Upper lobe of left lung (tissue), 6 donors: ENCODE measurements at places on chromosomes 1 and 21. TPM values are rescaled to one million over a fixed set of nuclear protein-coding genes. Genes with fewer than 3 reads are reported as not detected.

GRCh38 chr1:150151291-150152181 lies 1.8 kb downstream of the PLEKHO1 start:
- no peaks in the 10 kb centered on the region for H3K27me3 ChIP-seq
- H3K4me3 ChIP-seq: peak overlapping the region; percentile 81

PTPN7 gene
- total RNA-seq: 8.6 TPM

- H3K4me3 ChIP-seq: no peak overlapping the region
- H3K4me1 ChIP-seq: peaks cover 8% of the 10 kb centered on the region
- no peak for DNase-seq
- H3K27ac ChIP-seq: no peak overlapping the region
- H3K36me3 ChIP-seq: no peaks in the 10 kb centered on the region
Observed at GRCh38 chr1:113456967-113457366, 66.7 kb downstream of the MAGI3 start.

CFAP141 gene
- not detected for total RNA-seq

DNA sequence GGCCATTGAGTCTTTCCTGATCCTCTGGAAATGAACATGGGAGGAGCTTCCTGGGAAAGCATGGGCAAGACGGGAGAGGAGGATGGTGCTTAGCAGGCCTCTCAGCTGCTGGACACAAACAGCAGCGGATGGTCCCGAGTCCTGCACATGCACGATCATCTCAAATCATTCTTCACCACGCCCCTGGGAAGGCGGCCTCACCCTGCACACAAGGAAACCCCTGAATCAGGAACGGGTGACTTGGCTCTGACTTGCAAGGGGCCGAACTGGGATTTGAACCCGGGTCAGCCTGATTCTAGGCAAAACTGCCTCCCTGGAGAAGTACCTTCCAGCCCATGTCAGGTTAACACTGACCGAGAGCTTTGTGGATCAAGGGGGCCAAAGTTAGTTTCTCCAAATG lies 134.8 kb upstream of the WNT4 start:
- H3K27me3 ChIP-seq: no peaks in the 10 kb centered on the region
- H3K4me3 ChIP-seq: no peak overlapping the region
- no peaks in the 10 kb centered on the region for H3K4me1 ChIP-seq
- no peaks in the 10 kb centered on the region for H3K36me3 ChIP-seq

DNA sequence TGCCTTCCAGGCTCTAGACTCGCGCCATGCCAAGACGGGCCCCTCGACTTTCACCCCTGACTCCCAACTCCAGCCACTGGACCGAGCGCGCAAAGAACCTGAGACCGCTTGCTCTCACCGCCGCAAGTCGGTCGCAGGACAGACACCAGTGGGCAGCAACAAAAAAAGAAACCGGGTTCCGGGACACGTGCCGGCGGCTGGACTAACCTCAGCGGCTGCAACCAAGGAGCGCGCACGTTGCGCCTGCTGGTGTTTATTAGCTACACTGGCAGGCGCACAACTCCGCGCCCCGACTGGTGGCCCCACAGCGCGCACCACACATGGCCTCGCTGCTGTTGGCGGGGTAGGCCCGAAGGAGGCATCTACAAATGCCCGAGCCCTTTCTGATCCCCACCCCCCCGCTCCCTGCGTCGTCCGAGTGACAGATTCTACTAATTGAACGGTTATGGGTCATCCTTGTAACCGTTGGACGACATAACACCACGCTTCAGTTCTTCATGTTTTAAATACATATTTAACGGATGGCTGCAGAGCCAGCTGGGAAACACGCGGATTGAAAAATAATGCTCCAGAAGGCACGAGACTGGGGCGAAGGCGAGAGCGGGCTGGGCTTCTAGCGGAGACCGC lies 2.0 kb upstream of the OLIG2 start:
- no peaks in the 10 kb centered on the region for H3K27me3 ChIP-seq
- H3K4me3 ChIP-seq: no peak overlapping the region
- peaks cover 75% of the 10 kb centered on the region for H3K4me1 ChIP-seq
- no peaks in the 10 kb centered on the region for H3K36me3 ChIP-seq

NTRK1 gene
- 1.2 TPM for total RNA-seq

MRPL39 gene
- total RNA-seq: 18.9 TPM

DNA sequence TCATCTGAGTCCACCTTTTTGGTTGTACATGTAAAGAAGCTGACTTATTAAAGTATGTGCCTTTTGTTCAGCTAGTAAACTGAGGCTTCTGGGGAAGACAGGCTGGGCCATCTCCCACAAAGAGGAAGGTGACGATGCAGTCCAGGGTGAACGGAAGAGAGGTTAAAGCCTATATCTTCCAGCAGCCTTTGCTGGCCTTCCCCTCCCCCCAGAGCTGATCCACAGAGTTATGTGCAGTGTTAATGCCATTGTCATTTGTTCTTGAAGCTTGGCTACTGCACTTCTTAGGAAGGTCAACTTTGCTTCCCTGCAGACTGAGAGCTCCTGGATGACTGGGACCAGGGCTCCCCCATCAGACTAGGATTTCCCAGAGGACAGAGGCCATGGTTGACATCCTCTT lies 2.2 kb downstream of the SLC30A2 start:
- DNase-seq: no peak
- H3K4me3 ChIP-seq: no peak overlapping the region
- H3K4me1 ChIP-seq: peaks cover 18% of the 10 kb centered on the region
- H3K27ac ChIP-seq: no peak overlapping the region
- H3K27me3 ChIP-seq: peaks cover 2% of the 10 kb centered on the region

TRIM67 gene
- total RNA-seq: not detected

DNA sequence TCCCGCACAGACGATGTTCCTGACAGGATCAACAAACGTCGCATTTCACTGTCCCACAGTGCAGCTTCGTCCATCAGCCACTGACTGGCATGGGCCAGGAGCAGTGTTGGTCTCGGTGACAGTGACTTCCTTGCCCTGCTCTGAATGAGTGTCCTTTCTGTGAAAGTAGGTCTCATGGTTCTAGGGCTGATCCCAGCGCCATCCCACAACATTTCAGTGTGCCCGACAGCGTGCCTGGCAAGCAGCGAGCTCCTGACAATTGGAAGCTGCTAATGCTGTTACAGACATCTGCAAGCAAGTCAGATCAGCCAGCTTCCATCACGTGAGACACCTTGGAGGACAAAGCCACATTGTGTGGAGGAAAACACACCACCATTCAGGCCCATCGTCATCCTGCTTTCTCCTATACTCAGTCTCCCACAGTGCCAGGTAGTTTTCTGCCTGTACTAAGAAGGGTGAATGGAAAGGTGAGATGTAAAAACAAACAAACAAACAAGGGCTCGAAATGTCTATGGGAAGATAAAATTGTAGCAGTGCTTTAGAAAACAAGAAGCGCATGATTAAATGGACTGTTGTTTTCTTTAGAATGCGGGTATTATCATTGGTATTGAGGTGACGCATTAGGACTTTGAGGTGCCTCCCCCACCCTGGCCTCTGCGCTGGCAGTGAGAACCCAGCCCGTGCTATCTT lies 21.9 kb downstream of the ERRFI1 start:
- H3K4me3 ChIP-seq: no peak overlapping the region
- no peaks in the 10 kb centered on the region for H3K27me3 ChIP-seq
- no peaks in the 10 kb centered on the region for H3K36me3 ChIP-seq
- H3K27ac ChIP-seq: peak overlapping the region; percentile 62
- H3K4me1 ChIP-seq: peaks cover 40% of the 10 kb centered on the region

HENMT1 gene
- total RNA-seq: 6.9 TPM

- no peaks in the 10 kb centered on the region for H3K36me3 ChIP-seq
- no peak for DNase-seq
- H3K27ac ChIP-seq: no peak overlapping the region
- no peaks in the 10 kb centered on the region for H3K27me3 ChIP-seq
- H3K4me3 ChIP-seq: no peak overlapping the region
Observed at GRCh38 chr1:81703756-81704463, 96.8 kb upstream of the ADGRL2 start.

ANKRD13C gene
- total RNA-seq: 37.4 TPM

DNA sequence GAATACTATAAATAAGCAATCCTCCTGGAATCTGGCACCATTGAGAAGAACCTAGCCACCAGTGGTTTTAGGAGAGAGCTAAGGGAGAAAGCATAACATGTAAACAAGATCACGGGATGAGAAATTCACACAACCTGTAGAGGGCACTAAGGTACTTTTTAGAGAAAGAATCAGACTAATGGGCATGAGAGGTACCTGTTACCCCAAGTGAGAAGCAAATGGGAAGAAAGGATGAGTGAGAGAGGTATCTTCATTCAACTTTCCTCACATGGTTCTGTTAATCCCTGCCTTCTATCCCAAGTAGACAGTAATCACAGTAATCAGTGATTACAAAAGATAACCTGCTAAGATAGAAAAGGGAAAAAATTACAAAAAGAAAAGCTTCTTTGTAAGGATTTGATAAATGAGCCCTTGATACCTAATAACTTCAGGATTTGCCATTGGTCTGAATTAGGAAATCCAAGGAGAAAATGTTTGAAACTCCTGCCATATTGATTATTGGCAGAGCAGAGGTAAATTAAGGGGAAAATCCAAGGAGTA lies 251.1 kb upstream of the ADGRL2 start:
- no peaks in the 10 kb centered on the region for H3K36me3 ChIP-seq
- H3K4me1 ChIP-seq: no peaks in the 10 kb centered on the region

DNA sequence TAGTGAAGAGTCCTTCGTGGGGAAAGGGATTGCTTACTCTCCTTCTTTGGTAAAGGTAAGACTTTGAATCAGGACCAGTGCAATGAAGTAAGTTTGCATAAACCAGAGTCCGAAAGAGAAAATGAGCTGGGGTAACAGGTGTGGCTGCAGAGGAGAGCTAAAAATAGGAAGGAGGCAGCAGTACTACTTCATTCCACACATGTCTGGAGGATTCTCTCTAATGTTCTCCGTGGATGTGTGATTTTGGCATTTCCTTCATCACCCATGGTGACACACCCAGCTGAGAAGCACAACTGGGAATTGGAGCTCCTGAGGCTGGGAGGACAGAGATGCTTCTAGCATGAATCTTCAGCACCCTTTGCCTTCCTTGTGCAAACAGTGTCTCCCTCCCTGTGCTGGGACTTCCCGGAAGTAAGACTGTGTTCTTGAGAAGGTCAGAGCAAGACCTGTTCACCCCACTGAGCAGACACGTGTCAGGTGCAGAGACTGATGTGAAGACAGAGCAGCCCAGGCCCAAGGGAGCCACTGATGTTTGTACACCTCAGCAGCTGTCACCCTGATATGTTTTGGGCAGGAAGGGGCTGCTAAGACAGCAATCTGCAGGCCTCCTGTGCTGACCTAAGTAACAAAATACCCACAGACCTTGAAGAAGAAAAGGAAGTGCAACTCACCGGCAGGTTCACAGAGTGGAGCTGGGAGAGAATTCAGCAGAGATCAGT lies 13.3 kb downstream of the FCRL1 start:
- no peaks in the 10 kb centered on the region for H3K27me3 ChIP-seq
- DNase-seq: no peak
- H3K27ac ChIP-seq: no peak overlapping the region
- H3K36me3 ChIP-seq: no peaks in the 10 kb centered on the region
- H3K4me1 ChIP-seq: no peaks in the 10 kb centered on the region

- H3K4me3 ChIP-seq: no peak overlapping the region
- DNase-seq: no peak
- no peaks in the 10 kb centered on the region for H3K27me3 ChIP-seq
- H3K4me1 ChIP-seq: peaks cover 20% of the 10 kb centered on the region
- peak overlapping the region; percentile 63 for H3K27ac ChIP-seq
Observed at GRCh38 chr1:205918955-205919746, 24.1 kb downstream of the SLC26A9 start.

DNA sequence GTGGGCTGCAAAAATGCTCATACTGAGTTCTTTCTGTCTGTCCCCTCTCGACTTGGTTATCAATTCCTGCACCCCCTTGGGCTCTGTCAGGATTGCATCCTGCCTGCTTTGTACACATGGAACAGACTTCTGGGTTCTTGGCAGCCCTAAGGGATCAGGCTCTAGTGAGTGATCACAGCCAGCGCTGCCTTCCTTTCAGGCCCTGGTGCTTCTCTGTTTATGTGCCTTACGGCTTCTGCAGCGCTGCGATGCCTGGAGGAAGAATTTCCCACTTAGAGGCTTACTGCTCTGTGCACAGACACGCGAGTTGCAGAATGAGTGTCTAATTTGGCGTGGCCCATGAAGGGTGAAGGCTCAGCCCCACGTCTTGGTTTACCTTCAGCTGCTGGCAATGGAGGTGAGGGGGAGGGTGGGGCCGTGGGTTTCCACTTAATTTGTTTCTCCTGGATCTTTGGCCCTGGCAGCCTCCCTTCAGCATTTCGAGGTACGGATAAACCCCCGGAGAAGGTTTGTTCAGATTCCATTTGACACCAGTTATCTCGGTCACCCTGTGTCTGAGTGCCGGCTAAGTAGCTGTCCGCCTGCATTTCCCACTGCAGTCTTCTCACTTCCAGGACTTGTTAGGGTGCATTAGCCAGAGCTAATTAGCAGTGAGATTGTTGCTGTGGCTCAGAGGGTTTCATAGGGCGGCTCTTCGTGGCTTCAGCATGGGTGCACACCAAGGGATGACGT lies 227.3 kb downstream of the DYRK1A start:
- H3K27ac ChIP-seq: no peak overlapping the region
- no peaks in the 10 kb centered on the region for H3K36me3 ChIP-seq
- no peaks in the 10 kb centered on the region for H3K27me3 ChIP-seq
- H3K4me1 ChIP-seq: no peaks in the 10 kb centered on the region
- no peak for DNase-seq

MAPKAPK2 gene
- total RNA-seq: 94.3 TPM

DNA sequence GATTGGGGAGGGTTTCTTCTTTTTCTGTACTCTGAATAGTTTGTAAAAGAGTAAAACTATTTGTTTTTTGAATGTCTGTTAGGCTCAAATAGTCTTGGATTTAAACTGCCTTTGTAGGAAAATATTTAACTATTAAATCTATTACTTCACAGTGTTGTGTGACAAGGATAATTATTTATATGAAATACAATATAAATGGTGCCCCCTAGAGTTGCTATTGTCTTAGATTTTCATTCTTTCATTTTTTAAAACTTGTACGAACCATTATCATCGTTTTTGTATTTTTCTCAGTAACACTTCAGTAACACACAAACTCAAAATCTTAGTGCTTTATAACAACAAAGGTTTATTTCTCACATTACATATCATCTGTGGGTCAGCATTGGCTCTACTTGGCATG lies 37.4 kb downstream of the C1orf185 start:
- H3K36me3 ChIP-seq: no peaks in the 10 kb centered on the region
- no peak overlapping the region for H3K4me3 ChIP-seq
- no peak for DNase-seq
- no peaks in the 10 kb centered on the region for H3K27me3 ChIP-seq
- no peaks in the 10 kb centered on the region for H3K4me1 ChIP-seq

NKAIN1 gene
- total RNA-seq: not detected

- no peaks in the 10 kb centered on the region for H3K27me3 ChIP-seq
- peak overlapping the region; percentile 76 for H3K27ac ChIP-seq
- DNase-seq: no peak
- peaks cover 6% of the 10 kb centered on the region for H3K4me1 ChIP-seq
Observed at GRCh38 chr1:27862671-27863537, 9.4 kb upstream of the THEMIS2 start.

DNA sequence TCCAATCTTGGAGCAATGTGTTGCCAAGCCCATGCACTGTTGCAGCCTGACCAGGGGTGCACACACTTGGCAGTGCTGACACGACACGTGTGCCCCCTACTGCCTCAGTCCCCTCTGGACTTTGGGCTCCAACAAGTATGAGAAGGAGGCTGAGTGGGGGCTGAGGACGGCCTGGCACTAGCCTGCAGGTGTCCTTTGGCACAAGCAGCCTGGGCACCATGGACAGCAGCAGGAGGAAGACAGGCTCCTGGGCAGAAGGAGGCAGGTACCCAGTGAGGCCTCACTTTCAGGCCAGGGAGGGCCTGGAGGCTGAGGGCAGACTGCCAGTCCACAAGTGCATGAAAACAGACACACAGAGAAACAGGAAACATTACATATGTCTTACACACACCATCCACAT lies 1702.9 kb upstream of the B3GALT2 start:
- H3K27me3 ChIP-seq: no peaks in the 10 kb centered on the region
- H3K4me3 ChIP-seq: no peak overlapping the region
- DNase-seq: no peak
- no peaks in the 10 kb centered on the region for H3K4me1 ChIP-seq
- H3K27ac ChIP-seq: no peak overlapping the region
